ENCODE measurements at places on chromosomes 5 and 9.

- DNase-seq, result no peak
Observed at GRCh38 chr9:110110154-110110553, 97.8 kb downstream of the C9orf152 start.

GRCh38 chr5:75047356-75047755 lies 5.0 kb downstream of the GCNT4 start:
- DNase-seq, result no peak

DNA sequence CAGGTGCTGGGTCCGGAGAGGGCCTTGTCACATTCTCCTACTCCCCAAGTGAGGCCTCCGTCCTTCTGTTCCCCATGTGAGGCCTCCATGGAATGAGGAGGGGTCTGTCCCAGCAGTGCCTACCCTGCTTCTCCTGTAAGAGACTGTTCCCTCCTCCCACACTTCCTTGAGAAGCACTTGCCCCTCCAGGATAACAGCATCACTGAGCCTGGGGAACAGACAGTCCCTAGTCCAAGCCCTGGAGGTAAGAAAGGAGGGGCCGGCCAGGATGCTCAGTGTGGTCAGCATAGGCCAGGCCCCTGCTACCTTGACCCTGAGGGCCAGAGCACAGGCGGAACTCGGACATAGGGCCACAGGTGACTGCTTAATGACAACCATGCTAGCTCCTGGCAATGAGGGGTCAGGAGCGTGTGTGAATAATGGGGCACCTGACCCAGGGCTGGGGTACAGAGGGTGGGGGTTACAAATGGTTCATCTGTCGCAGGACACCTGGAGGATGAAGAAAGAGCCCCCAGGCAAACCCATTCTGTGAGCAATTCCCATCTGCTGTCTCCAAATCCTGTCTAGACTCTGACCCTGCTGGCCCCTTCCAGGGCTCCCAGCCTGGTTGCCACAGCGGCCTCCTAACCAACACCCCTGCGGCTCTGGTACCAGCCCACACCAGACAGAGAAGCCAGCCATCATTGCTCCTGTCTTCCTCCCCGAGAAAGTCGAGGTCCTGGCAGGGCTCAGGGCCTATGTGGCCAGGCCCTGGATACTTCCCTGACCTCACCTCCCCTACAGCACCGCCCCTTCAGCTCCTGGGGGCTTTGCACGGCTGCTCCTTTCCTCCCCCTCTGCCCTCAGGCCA lies 20.3 kb downstream of the RALGDS start:
- DNase-seq, result no peak

DNA sequence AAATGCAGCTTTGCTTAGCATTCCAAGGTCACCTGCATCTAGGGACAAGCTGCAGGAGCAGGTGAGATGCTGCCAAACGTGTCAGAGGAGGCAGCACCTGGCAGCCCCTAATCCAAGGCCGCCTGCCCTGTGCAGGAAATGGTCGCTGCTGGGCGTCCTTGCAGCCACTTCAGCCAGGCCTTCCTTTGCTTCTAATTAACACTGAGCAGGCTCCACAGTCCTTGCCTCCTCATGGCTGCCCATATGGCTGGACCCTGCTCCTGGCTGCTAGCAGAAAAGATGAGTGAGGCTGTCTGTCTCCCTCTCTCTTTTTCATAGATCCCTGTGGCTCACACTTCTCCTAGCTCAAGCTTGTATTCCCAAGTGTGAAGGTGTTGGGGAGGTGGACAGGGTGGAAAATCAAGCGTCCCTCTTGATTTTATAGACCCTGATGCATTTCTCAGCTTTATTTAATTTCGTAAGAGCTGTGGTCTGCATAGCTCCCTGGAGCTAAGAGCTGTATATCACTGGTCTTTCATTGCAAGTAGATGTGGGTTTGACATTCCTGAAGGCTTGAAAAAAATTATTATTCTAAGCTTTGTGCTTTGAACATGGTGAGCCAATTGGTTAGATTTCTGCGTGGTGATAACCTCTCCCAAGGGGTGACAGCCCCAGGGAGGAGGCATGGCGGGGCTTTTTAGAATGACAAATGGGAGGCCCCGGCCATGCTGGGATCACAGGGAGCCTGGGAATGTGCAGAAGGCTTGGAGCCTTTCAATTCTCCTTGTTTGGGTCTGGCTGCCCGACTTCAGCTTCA lies 193.8 kb downstream of the SLIT3 start:
- DNase-seq, result no peak

DNA sequence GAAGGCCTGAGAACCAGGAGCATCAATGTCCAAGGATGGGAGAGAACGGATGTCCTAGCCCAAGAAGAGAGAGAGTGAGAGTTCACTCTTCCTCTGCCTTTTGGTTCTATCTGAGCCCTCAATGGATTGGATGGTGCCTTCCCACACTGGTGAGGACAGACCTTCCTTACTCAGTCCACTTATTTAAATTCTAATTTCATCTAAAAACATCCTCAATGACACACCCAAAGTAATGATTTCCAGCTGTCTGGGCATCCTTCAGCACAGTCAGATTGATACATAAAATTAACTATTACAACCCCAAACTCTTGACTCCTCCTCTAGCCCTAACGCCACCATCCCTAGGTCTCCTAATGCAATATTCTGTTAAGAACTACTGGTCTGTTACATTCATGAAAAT lies 122.0 kb downstream of the GAS1 start:
- no peak for DNase-seq

DNA sequence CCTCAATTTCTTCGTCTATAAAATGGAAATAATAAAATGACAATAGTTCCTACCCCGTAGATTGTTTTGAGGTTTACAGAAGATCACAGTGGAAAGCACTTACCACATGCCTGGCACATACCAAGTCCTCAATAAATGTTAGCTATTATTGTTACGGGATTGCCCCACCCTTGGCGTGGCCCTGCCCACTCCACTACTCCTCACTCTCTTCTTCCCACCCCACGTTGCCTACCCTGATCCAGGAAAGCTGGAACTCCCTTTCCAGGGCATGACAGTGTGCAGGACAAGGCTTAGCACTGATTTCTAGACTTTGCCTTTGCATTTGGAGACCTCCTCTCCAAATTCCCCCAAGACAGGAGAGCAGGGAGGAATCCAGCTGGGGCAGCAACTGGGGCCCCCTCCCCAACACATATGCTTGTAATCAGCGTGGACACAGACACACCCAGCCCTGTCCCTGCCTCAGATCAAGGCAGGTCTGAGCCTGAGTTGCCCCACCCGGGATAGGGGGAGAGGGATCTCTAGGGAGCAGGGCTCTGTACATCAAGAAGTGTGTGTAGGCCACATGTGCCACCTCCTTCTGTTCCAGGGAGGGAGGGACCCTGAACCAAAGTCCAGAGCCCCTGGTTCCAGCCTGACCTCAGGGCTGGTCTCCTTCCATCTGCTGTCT lies 6.7 kb downstream of the SLC4A9 start:
- DNase-seq, result no peak

DNA sequence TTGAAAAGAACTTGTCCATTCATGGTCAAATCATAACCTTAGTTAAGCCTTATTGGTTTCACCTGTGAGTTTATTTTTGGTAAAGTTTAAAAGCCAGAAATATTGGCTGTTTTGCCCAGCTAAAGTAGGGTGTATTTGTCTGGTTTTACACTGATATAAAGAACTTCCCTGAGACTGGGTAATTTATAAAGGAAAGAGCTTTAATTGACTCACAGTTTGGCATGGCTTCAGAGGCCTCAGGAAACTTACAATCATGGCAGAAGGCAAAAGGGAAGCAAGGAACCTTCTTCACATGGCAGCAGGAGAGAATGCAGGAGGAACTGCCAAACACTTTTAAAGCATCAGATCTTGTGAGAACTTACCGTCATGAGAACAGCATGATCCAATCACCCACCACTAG lies 55.3 kb downstream of the JAKMIP2 start:
- DNase-seq, result no peak

DNA sequence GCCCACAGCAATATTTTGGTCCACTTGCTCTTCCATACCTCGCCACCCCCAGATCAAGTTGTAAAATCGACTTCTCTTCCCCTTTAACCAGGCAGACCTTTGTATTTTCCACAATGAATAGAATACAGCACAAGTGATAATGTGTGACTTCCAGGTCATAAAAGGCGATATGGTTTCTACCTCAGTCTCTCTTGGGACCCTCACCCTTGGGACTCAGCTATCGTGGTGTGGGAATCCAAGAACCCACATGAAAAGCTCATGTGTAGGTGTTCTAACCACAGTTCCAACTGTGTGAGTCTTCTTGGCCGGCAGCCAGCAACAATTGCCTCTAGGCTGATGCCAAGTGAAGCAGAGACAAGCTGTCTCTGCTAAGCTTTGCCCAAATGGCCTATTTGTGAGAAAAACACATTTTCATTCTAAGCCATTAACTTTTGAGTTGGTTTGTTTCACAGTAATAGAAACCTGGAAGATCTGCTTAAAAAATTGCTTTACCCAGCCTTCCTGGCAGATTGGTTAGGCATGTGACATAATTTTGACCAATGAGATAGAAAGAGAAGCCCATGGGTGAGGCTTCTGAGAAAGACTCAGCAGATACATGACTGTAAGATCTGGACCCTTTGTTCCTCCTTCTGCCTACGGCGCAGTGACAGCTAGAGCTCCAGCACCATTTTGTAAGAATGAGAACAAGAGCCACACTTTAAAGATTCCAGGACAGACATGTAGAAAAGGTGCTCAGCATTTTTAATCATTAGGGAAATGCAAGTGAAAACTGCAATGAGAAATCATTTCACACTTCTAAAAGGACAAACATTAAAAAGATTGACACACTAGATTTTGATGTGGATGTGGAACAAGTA lies 18.3 kb upstream of the MLLT3 start:
- DNase-seq, result peak; percentile 64

GRCh38 chr5:113039229-113039933 lies 62.8 kb downstream of the DCP2 start:
- DNase-seq, result no peak

DNA sequence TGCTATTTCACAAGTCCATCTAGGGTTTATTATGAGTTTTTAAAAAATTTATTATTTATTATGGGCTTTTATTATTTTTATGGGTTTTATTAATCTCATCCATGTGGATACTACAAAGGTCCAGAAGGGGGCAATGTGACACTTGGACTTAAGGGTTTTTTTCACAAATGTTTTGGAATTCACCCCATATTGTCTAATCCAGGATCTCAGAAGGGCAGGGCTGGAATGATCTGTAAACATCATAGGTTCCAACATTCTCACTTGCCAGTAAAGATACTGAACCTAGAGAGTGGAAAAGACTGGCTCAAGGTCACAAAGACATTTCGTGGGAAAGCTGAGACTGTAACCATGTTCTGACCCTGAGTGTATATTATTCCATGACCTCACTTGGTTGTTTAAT lies 35.6 kb downstream of the NIM1K start:
- no peak for DNase-seq

DNA sequence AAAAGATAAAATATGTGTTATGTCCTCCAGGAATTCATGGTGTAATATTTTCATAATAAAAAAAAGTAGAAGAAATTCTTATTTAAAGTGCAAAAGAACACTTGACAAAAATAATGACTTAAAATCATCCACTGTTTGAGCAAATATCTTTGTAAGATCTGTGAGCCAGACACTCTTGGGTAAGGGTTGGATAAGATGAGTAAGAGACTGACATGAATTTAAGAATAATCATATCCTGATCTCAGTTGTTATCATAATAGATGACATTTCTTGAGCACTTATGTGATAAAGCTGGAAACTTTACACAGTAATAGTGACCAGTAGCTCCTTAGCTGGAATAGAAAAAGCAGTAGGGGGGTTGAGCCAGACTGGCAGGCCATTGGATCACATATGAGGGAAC lies 40.0 kb upstream of the ADRB2 start:
- no peak for DNase-seq

GRCh38 chr5:37841203-37841602 lies 1.4 kb upstream of the GDNF start:
- DNase-seq, result no peak

- DNase-seq, result no peak
Observed at GRCh38 chr5:40033411-40033810, 608.6 kb upstream of the DAB2 start.

DNA sequence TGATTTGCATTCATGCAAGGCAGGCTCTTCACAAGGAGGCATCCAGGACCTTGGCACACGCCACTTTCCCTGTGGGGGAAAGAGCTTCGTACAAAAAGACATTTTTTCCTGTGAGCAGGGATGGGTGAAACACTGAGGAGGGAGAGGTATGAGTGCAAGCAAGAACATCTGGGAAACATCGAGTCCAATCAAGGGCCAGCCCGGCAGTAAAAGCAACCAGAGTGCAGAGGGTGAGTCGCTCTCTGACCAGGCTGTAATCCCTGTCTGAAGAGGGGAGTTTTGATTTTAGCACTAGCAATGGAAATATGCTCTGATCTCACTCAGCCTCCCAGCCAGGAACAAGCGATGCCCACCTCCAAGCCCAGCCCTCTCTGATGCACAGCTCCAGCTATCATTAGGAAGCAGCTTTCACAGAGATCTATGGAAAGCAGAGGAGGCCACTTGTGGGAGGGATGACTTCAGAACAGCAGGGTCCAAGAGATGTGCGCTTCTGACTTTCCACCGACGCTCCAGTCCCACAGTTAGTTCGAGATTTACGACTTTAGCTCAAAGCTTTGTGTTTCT lies 211.0 kb upstream of the ADAMTS16 start:
- DNase-seq, result no peak

DNA sequence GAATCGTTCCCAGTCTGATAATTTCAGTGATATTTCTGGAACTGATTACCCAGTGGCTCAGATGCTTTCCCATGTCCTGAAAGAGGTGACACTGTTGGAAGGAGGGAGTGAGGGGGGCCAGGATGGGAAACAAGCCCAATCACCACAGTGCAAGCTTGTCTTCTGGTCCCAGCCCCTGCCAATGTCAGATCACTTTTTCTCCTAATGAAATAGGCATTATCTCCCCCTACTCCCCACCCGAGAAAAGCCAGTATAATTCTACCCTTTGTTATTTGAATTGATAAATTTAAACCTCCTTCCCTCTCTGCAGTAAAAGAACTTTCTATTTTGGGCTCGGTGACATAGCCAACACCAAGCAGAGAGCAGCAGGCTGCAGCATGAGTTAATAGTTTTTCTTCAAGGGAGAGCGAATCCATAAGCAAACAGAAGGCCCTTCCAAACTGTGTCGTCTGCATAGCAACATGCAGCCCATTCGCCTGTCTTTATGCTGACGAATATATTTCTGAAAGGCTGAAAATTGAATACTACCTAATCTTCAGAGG lies 14.6 kb upstream of the PPP2CA start:
- no peak for DNase-seq

GRCh38 chr5:150284311-150284710 lies 5.3 kb downstream of the CAMK2A start:
- DNase-seq, result no peak

DNA sequence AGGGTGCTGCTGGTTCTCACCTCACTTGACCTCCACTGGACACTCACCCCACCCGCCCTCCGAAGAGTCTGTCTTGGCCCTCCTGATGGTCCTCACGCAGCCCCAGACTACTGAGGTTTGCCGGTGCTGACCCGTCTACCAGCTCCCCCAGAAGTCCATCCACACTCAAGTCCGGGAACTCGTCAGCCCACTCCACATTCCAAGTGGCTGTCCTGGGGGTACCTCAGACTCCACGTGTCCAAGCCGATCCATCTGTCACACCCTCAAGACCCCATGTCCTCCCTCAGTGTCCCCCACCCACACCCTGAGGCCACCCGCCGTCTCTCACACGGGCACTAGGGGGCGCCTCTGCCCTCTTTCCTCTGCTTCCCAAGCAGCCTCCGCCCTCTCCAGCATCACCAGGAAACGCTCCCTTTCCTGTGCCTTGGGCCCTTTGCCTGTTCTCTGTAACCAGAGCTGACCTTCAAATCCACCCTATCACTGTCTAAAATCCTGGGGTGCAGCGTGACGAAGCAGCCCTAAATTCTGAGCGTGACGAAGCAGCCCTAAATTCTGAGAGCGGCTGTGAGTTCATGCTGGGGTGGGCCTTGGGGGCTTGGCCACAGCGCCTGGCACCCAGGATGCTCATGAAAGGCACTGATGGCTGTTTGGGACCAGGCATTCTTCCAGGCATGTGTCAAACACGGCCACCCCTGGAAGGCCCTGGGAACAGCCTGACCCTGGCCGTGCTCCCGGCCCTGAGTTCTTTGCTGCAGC lies 95.7 kb downstream of the KCNT1 start:
- no peak for DNase-seq

Measured in stimulated activated CD8-positive, alpha-beta memory T cell treated with anti-CD3 and anti-CD28 coated beads, Interleukin-15, amount 100 ng/mL, for 4 hours (primary cell).